ENCODE measurements at places on chromosomes 3 and 15. TPM values are rescaled to one million over a fixed set of nuclear protein-coding genes. Genes with fewer than 3 reads are reported as not detected.

Gene TRPM1
- 0.28 TPM for total RNA-seq

Gene SLC12A1
- total RNA-seq: not detected

Gene BNC1
- total RNA-seq: 0.54 TPM

Gene TM4SF1
- 366 TPM for total RNA-seq

Gene SLC9C1
- total RNA-seq: not detected

Gene SLC6A1
- not detected for total RNA-seq

All from IMR-90 (cell line).